ENCODE measurements at places on chromosomes 3 and 15.

GRCh38 chr3:73021301-73021835, 24.8 kb downstream of the PPP4R2 start:
- no peak for DNase-seq

GRCh38 chr3:169945313-169945712, 21.3 kb upstream of the SEC62 start:
- DNase-seq: no peak

DNA sequence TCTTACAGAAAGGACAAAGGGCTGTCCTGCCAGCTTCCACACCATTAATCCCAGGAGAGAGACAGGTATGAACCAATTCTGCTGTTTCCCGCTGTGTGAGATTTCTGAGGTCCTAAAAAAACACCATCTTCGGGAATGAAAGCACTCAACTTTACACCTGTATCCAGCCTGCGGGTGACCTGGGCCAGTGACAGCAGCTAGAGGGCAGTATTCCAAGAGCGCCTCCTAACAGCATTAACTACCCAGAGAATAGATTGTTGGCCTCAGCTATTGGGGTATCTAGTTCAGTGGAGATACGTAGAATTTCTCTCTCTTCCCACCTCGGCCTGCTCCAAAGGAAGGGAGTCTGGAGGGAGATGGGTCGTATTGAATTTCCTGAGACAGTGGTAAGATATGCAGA, 55.1 kb downstream of the WDR76 start:
- no peak for DNase-seq

DNA sequence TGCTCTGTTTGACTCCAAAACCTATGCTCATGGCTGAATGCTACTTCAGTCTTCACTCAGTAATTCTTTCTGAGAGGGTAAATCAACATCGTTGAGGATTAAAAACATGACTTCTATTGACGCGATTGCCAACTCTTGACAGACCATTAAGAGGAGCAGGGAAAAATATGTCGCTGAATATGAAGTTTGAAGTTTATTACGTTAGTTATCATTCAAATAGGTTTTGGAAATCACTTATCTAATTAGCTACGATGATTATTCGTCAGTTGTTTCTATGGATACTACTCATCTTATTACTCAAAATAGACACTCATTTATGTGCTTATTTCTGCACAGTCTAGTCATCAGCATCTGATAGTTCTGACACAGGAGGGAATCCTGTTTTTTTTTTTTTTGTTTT, 279.2 kb upstream of the TBL1XR1 start:
- no peak for DNase-seq

DNA sequence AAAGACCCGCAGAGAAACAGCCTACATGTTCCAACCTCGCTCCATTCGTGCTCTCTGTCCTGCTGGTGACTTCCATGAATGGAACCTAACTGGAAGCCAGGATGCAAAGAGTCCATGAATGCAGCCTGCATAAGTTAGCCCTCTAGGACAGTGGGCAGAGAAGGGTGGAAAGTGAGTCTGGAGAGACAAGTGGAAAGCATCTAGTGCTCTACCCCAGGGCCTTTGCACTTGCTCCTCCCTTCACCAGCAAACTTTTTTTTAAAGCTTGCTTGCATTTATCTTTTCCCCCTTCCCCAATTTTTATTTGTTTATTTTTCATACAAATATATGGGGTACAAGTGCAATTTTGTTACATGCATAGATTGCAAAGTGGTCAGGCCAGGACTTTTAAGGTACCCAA, 7.9 kb upstream of the CYP1A1 start:
- DNase-seq: no peak

DNA sequence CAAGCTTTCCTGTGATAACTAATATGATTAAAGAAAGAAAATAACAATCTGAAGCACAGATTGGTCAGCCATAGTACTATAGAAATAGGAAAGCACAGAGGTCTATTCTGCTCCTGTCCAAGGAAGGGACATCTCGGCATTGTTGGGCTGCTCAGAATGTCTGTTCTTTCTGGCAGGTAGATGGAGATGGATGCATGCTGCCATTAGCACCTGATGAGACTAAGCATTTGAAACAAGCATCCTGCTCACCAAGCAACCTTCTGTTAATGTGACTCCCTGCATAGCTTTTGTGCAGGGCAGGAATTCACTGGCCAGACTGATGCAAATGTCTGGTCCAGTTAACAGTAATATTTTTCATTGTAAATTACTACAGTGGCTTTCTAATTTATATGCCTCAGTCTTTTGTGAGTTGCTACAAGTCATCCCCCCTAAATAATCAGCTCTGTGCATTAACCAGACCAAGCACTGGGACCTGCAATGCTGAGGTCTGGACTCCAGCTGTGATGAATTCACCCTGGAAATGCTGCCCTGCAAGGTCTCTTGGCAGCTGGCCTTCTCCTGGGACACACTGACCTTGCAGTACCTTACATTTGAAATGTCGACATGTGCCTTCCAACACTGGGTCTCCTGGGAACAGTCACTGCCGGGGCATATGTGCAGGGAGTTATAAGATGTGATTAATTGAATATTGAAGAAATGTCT, 1123.7 kb downstream of the IGSF11 start:
- DNase-seq: no peak

- DNase-seq: no peak
Measured at GRCh38 chr15:82810061-82810889, 847 bp downstream of the WHAMM start.

- no peak for DNase-seq
Measured at GRCh38 chr3:2661078-2661477, 449.1 kb downstream of the IL5RA start.

DNA sequence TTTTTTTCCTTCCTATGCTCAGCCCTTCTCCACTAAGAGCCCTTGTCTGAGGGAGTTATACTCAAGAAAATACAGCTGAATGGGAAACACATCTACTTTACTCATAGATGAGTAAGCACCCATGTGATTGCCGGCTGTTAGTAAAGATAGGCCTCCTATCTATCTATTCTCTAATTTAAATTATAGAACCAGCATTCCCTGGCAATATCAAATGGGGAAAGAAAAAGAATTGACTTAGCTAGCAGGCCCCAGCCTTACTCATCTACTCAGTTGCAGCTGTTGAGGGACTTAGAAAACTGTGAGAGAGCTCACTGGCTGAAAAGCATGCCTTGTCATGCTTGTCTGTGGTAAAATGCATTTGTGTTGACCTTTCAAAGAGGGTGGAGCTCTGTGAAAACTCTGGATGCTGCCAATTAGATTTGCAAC, 116.9 kb upstream of the LRRFIP2 start:
- DNase-seq: peak; percentile 37

Data from BJ (cell line).